Head of caudate nucleus (tissue), 42 donors: ENCODE measurements at places on chromosomes 6 and 20.
A peak's percentile ranks its signal among the peaks of the same experiment; 100 is the strongest.

GRCh38 chr6:105880030-105880492, 206.1 kb upstream of the PRDM1 start:
- peak; percentile 9 for DNase-seq

- DNase-seq = no peak
These were observed 22.9 kb downstream of the SLC17A2 start for GRCh38 chr6:25907475-25908014.

DNA sequence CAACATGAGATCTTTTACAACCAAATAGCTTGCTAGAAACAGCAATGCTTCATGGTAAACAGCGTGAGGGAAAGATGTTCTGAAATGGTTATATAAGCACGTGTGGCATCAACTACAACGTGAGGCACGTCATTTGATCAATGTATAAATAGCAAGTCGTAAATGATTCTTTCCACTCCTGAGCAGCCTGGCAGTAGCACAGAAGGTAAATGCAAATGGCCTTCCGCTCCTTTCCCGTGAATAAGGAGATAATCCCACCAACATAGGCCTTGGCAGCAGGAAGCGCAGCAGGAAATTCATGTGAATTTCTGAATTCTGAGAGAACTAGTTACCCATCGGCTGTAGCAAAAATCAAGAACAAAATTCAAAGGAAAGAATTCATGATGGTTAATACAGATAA, 17.0 kb downstream of the RPS6KA2 start:
- DNase-seq = no peak

- peak; percentile 33 for DNase-seq
These were observed 17.7 kb upstream of the PARD6B start for GRCh38 chr20:50713657-50714101.

DNA sequence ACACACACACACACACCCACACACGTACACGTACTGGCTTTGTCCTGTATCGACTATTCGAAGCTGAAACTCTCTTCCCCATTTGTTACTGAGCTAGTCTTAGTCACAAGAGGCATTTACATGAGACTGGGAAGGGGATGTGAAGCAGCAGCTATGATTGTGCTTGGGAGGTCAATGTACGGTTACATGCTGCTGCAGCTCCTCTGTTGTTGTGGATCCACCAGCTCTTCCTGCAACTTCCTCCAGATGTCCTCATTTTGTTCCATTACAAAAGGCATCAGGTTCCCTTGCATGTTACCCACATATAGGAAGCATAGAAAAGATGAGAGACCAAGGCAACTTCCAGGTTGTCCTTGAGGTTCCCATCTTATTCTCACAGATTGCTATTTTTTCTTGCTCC, 612.4 kb upstream of the IMPG1 start:
- no peak for DNase-seq

GRCh38 chr6:51049983-51050877, 231.6 kb downstream of the TFAP2B start:
- DNase-seq = no peak

- DNase-seq = no peak
These were observed 82.2 kb downstream of the FHL5 start for GRCh38 chr6:96645106-96645505.
